ENCODE measurements at places on chromosomes 11 and 22. TPM values are rescaled to one million over a fixed set of nuclear protein-coding genes. Genes with fewer than 3 reads are reported as not detected.

DNA sequence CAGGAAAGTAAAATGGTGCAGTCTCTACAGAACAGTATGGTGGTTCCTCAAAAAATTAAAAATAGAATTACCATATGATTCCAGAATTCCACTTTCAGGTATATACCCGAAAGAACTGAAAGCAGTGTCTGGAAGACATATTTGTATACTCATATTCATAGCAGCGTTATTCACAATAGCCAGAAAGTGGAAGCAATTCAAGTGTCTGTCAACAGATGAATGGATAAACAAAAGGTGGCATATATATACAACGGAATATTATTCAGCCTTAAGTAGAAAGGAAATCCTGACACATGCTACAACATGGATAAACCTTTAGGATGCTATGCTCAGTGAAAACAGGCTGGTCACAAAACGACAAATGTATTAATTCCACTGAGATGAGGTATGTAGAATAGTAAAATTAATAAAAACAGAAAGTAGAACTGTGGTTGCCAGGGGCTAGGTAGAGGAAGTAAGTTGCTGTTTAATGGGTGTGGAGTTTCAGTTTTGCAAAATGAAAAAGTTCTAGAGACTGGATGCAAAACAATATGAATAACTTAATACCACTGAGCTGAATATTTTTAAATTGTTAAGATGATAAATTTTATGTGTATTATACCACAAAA is 14.5 kb downstream of the SAA1 start:
- no peak overlapping the region for H3K27ac ChIP-seq
- H3K4me1 ChIP-seq, result peaks cover 12% of the 10 kb centered on the region
- no peak for DNase-seq
- no peaks in the 10 kb centered on the region for H3K27me3 ChIP-seq

- no peak overlapping the region for H3K4me3 ChIP-seq
- no peak overlapping the region for H3K27ac ChIP-seq
- no peaks in the 10 kb centered on the region for H3K4me1 ChIP-seq
- no peaks in the 10 kb centered on the region for H3K36me3 ChIP-seq
- DNase-seq, result no peak
These were observed 102.4 kb upstream of the SERPIND1 start for GRCh38 chr22:20671409-20672081.

DNA sequence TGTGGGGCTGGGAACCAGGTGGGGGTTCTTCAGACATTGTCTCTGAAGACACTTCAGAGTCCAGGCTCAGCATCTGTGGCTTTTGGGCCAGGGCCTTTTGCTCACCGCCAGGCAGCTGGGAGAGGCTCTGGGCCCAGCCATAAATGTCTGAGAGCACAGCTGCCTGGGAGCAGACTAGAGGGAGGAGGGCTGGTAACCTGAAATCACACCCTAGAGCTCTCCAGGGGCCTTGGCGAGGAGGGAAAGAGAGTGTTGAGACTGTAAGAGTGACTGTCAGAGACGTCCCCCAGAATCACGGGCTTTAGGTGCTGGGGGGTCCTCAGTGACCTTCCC is 4.1 kb downstream of the TRABD start:
- peak; percentile 21 for DNase-seq
- H3K27ac ChIP-seq, result peak overlapping the region; percentile 64
- H3K36me3 ChIP-seq, result no peaks in the 10 kb centered on the region
- peaks cover 51% of the 10 kb centered on the region for H3K4me1 ChIP-seq

DNA sequence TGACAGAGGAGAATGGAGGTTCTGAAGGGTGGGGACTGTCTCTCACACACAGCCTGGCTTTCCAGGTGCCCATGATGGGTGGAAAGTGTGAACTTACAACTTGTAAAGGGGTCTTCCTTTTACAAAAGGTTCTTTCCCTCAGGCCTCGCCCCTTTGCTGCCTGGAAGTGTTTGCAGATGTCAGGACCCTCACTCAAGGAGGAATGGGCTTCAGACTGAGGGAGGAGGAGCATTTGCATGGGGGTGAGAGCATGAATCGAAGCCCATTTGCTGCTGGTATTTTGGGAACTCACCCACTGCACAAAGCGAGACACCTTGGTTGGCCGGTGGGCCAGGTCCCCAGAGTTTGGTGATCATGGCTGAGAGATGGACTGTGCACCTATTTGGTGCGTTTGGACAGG is 25.1 kb downstream of the MPPED1 start:
- H3K27me3 ChIP-seq, result peaks cover 13% of the 10 kb centered on the region
- H3K36me3 ChIP-seq, result no peaks in the 10 kb centered on the region
- H3K27ac ChIP-seq, result no peak overlapping the region
- H3K4me1 ChIP-seq, result no peaks in the 10 kb centered on the region
- DNase-seq, result no peak

DNA sequence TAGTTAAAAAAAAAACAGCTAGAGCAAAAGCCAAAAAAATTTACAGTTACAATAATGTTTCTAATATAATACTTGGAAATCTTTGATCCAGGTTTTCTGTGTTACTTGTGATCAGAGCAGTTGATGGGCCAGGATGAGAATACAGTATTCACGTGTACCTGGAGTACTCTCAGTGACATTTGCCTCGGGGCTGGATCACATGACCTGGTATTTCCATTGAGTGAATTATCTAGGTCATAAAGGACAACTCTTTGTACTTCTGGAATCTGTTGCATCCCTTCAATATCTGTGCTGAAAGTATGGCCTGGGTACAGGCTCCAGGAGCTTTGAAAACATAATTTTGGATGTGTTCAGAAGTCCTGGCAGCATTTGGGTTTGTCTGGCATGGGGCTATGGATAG is 93.5 kb downstream of the GRAMD1B start:
- no peak for DNase-seq
- no peak overlapping the region for H3K27ac ChIP-seq
- H3K4me3 ChIP-seq, result no peak overlapping the region

DNA sequence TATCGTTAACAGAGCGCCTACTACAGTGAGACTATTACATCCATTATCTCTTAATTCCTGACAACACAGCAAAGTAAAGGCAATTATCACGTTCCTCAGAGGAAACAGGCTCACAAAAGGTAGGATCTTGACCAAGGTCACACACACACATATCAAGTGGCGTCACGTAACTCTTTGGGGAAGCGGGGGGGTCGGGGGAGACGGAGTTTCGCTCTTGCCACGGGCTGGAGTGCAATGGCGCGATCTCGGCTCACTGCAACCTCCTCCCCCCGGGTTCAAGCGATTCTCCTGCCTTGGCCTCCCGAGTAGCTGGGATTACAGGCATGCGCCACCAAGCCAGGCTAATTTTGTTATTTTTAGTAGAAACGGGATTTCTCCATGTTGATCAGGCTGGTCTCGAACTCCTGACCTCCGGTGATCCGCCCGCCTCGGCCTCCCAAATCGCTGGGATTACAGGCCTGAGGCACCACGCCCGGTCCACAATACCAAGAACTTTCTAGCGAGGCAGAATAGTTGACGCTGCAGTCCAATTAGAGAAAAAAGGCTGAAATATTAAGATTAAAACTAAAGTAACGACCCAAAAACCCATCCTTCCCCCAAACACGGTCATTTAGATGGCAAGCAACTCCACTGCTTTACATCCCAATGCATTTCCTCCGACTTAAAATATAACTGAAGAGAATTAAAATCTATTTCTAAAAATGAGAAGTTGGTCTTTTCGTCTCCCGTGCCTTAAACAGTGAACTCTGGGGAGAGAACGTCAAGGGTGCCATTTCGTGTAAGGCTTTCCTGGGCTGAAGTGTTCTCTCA is 1.2 kb downstream of the DDX17 start:
- H3K4me3 ChIP-seq, result peak overlapping the region; percentile 70
- H3K27me3 ChIP-seq, result no peaks in the 10 kb centered on the region
- peak overlapping the region; percentile 100 for H3K27ac ChIP-seq

DNA sequence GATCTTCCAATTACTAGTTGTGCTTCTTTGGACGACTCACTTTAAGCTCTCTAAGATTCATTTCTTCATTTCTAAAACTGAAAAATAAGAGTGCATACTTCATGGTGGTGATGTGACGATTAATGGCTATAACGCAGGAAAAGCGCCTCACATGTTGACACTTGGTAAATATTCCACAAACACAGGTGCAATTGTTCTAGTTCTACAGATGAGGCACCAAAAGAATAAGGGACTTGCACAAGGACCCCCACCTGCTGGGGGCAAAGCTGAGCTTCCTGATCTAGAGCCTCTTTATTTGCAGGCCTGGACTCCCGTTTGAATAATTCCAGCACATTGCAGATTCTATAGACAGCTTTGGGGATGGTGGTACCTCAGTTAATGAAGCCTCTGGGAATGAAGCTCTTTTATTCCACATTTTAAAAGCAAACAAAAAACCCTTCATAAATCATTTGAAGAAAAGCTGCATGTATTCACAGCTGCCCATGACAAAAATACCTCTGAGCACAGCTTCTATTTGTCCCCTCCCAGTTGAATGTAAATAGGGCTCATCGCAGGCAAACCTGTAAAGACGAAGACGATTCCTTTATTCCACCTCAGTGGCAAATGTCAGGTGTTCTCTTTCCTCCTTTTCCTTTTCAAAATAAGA is 14.9 kb upstream of the CADM1 start:
- no peak overlapping the region for H3K27ac ChIP-seq
- no peaks in the 10 kb centered on the region for H3K36me3 ChIP-seq
- H3K27me3 ChIP-seq, result peaks cover 6% of the 10 kb centered on the region
- DNase-seq, result no peak

DNA sequence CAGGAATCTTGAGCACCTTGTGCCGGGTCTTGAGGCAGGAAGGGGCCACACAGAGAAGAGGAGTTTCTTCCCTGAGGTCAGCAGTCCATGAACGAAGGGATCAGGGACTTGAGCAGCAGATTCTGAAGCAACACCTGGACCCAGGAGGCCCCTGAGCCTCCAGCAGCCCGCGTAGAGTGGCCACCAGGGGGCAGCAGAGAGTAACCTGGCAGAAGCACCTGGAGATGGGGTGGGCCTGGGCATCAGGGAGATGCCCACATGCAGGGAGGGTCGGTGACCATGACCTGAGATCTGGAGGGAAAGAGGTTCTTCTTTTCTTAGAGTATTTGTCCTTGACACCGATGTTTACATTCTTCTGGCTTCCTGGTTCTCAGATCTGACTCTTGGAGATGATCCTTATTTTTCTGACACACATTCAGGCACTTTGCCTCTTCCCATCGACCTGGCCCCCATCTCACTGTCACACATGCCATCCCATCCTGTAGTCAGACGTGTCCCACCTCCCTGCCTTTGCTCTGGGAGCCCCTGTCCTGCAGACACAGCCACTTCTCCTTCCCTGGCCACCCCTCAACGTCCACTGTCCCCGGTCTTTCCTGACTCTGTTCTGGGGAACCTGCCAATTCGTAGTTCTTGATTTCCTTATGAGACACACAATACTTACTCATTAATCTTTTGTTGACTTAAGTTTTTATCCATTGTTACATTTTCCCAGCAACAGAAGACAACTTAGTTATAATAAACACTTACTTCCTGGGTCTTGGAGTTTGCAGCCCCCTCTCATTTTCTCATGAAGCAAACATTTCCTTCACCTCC is 66.5 kb downstream of the GGTLC2 start:
- peak; percentile 38 for DNase-seq
- H3K27ac ChIP-seq, result no peak overlapping the region
- peaks cover 14% of the 10 kb centered on the region for H3K27me3 ChIP-seq
- no peak overlapping the region for H3K4me3 ChIP-seq
- H3K36me3 ChIP-seq, result no peaks in the 10 kb centered on the region

DNA sequence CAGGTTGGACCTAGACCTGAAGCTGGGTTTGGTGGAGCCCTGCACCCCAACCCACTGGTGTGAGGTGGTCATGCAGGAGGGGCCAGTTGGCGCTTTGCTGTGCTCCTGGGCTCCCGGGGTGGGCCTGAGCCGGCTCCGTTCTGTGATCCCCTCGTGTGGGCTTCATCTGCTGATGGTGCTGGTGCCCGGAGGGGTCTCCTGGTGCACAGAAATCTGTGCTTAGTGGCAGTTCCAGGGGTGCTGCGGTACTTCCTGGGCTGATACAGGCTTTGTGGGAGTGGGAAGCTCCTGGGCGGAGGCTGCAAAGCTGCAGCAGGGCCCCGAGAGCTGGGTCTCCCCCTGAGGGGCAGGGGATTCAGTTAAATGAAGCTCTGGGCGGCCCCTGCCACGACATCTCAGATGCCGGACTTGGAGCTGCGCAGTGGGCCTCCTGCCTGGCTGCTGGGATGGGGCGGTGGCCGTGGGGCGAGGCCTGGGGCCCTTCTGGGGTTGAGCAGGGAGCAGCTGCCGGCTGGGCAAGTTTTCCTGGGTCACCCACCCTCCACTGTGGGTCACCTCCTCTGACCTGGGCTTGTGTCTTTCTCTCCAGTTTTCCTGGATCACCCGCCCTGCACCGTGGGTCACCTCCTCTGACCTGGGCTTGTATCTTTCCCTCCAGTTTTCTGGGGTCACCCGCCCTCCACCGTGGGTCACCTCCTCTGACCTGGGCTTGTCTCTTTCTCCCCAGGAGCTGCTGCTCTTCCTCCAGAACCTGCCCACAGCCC is 410.5 kb downstream of the TBC1D22A start:
- no peak overlapping the region for H3K27ac ChIP-seq
- DNase-seq, result peak; percentile 6
- no peaks in the 10 kb centered on the region for H3K27me3 ChIP-seq
- no peaks in the 10 kb centered on the region for H3K36me3 ChIP-seq
- H3K4me1 ChIP-seq, result peaks cover 3% of the 10 kb centered on the region

DNA sequence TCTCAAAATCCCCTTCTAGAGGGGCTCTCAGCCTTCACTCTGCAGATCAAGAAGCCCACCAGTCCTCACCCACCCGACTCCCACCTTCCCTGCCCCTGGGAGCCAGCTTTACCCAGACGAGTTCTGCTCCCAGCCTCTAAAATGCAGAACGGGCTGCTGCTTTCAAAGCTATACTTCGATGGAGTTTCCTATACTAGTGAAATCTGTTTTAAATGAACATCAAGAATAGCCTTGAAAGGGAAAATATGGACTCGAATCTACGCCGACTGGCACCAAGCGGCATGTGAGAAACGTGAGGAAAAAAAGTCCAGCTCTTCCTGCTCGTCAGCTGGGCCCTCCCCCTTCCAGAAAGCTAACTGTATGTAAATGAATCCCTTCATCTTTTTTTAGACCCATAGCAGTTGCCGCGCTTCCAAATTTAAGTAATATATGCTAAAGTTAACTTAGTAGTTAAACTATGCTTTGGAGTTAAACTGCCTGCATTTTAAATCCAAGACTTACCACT is 211.7 kb downstream of the NTM start:
- DNase-seq, result no peak
- peaks cover 39% of the 10 kb centered on the region for H3K27me3 ChIP-seq
- H3K27ac ChIP-seq, result no peak overlapping the region
- H3K36me3 ChIP-seq, result no peaks in the 10 kb centered on the region
- H3K4me3 ChIP-seq, result no peak overlapping the region

DNA sequence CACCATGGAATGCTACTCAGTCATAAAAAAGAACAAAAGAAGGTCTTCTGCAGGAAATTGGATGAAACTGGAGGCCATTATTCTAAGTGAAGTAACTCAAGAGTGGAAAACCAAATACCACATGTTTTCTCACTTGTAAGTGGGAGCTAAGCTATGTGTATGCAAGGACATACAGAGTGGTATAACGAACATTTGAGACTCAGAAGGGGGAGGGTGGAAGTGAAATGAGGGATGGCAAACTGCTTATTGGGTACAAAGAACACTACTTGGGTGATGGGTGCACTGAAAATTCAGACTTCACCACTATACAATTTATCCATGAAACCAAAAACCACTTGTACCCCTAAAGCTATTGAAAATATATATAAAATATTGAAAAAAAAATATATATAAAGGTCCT is 13.4 kb upstream of the CAT start:
- no peaks in the 10 kb centered on the region for H3K27me3 ChIP-seq
- H3K4me3 ChIP-seq, result no peak overlapping the region
- H3K36me3 ChIP-seq, result no peaks in the 10 kb centered on the region

OR5A2 gene
- total RNA-seq, result not detected

DUSP18 gene
- total RNA-seq, result 3.1 TPM

C11orf21 gene
- total RNA-seq, result 29.7 TPM

GVQW3 gene
- 1.8 TPM for total RNA-seq

SAA4 gene
- not detected for total RNA-seq
